ENCODE measurements at places on chromosomes 3 and 15.
A peak's percentile ranks its signal among the peaks of the same experiment; 100 is the strongest.

GRCh38 chr15:42324308-42324707 is 35.0 kb upstream of the CAPN3 start:
- DNase-seq: no peak

DNA sequence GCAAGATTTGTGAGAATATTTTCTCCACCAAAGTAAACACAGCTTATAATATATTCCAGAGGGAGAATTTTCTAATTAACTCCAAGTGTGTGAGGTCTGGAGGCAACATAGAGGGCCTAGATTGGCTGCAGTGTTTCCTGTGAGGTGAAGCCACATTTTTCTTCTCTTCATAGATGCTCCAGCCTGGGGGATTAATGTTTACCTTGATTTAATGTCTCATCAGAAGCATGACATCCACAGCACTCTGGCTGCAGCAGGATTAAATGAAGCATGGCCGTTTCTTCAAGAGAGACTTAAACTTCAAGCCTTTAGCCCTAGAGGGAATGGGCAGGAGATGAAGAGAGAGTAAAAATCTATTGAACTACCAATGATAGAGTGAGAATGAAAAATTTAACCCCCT is 137.9 kb upstream of the ZBTB20 start:
- DNase-seq: no peak

DNA sequence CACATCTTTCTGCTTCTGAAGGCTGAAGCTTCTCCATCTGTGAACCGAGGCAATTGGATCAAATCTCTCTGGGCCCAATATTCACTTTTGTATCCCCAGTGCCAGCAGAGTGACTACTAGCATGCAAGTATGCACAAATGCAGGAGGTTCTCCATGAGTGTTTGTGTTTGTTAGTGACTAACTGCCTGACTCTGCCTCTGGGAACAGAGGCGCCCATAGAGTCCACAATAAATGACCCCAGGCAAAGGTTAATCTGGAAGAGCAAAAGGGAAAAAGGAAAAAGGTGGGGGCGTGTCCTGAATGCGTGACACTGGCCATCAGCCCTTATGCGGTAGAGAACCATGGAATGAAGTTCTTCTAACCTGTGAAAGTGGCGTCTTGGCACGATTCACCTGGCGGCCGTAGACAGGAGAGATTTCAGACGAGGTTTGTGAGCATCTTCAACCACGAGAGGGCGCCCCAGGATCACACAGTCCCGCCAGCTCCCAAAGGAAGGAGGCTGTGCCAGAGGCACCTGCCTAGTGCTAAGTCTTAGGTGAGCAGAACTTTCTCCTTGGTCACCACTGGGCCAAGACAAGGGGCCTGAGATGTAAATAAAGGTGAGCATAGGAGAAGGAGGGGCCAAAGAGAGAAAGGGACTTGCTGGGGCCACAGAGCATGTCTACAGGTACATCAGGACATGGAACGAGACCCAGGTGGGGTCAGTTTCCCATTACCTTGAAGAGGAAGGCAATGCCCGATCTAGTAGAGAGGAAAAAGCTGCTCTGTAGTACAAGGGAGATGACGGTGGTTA is 44.2 kb downstream of the RBPMS2 start:
- peak; percentile 90 for DNase-seq

GRCh38 chr3:56997675-56998074 is 62.8 kb upstream of the SPATA12 start:
- DNase-seq: no peak
